ENCODE measurements at places on chromosomes 2 and 18.

- DNase-seq: no peak
Measured at GRCh38 chr2:2145817-2146216, 185.3 kb downstream of the MYT1L start.

DNA sequence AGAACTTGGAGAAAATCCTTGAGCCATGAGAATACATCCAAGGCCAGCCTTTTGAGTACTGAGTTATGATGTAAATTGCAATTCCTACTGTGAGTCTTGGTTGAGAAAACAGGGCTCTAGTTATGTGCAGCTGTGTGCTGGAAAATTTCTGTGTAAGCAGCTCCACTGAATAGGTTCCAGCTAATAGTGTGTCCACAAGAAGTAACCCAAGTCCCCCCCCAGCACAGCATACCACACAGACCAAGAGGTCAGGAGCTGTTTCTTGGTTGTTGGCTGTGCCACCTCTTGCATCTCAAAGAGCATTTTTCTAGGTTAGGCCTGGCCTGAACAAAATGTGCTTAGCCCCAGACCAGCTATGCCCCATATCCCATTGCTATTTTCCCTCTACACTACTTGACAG lies 36.8 kb upstream of the APCDD1 start:
- DNase-seq: no peak

DNA sequence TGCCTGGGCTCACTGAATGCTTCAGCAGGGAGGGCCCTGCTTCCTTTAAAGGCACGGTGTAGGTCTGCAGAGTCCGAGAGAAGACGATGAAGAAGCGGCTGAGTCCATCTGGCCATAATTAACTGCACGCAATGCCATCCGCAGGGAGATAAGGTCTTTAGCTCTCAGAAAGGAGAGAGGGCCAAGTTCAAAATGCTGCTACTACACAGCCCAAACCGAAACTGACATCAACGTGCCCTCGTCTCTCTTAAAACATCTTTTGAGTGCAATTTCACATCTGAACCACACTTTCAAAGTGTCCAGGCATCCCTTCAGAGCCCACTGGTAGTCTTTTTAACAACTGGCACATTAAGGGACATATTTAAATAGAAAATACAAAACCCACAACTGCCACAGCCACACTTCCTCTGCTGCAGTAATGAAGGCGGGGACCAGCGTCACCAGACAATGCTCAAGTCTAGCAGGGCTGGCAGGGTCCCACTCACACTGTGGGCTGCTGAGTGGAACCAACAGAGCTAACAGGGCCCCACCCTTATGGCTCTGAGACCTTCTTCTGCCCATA lies 35.8 kb downstream of the ST3GAL5 start:
- DNase-seq: no peak

DNA sequence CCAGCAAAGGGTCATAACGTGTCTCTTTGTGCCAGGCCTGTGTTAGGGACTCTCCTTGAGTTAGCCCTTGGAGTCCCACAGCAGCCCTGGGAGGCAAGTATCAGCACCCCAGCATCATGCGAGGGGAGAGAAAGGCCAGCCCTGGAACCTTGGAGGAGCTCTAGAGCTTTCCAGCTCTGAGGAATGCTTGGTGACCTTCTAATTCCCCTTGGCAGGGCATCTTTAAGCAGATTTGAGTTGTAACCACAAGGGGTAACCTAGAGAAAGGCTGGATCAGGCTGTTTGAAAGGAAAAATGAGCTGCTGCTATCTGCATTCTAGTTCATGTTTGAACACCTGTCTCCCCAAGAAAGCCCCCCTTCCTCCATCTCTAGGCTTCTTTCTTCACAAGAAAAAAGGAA lies 23.8 kb upstream of the ODC1 start:
- no peak for DNase-seq

GRCh38 chr2:24024996-24025663 lies 15.2 kb downstream of the MFSD2B start:
- DNase-seq: no peak

- no peak for DNase-seq
Measured at GRCh38 chr2:227106845-227107759, 56.9 kb downstream of the COL4A4 start.

- DNase-seq: no peak
Measured at GRCh38 chr2:223169830-223170605, 118.0 kb downstream of the KCNE4 start.

GRCh38 chr2:203887677-203888076 lies 20.1 kb downstream of the CTLA4 start:
- no peak for DNase-seq

DNA sequence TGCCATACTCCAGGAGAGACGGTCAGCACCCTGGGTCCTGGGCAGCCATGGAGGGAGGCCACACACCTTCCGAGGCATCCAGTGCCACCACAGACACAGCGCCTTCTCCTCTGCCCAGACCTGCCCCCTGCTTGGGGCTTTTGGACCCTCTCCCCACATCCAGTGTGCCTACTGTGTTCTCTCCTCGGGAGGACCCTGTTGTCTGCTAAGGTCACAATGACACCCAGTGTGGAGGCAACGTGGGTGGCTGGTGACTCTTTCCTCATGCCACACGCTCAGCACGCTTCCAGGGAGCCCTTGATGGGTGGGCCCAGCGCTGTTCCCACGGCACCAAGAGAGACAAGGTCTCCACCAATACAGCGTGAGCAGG lies 251.9 kb downstream of the EIPR1 start:
- no peak for DNase-seq

GRCh38 chr2:49582946-49583345 lies 428.6 kb upstream of the FSHR start:
- no peak for DNase-seq

GRCh38 chr2:65300134-65300760 lies 72.6 kb downstream of the ACTR2 start:
- DNase-seq: peak; percentile 81

DNA sequence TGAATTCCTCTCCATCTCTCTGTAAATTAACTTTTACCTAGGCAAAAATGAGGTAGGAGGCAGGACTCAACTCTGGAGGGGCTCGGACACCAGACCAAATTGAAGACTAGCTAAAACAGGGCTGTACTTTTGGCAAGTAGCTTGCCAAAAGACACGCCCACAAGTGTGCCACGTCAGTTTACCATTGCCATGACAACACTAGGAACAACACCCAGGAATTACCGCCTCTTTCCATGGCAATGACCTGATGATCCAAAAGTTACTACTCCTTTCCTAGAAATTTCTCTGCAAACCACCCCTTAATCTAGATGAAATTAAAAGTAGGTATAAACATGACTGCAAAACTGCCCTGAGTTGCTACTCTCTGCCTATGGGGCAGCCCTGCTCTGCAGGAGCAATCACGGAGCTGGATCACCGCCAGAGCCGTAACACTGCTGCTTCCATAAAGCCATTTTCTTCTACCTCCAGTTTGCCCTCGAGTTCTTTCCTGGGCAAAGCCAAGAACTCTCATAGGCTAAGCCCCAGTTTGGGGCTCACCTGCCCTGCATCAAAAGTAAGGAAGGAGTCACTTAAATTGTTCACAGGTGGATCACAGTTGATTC lies 66.0 kb upstream of the FAM136A start:
- no peak for DNase-seq

DNA sequence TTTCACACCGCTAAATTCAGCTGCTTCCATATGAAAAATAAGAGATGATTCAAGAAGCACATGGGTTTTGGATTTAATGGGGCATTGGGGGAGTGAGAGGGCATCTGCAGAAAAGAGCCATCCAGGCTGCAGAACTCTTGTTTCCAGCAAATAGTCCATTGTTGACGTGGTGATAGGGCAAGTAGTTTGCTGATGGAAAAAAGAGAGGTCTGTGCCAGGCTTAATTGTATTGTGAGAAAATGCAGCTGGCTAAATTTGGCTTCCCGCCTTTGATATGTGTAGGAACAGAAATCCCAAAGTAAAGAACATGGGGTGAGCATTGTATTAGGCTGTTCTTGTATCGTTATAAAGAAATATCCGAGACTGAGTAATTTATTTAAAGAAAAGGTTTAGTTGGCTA lies 199.5 kb downstream of the SETBP1 start:
- no peak for DNase-seq

- no peak for DNase-seq
Measured at GRCh38 chr2:220660277-220661145, 911.6 kb downstream of the EPHA4 start.

- no peak for DNase-seq
Measured at GRCh38 chr2:142920571-142920970, 43.1 kb downstream of the KYNU start.

GRCh38 chr2:132037527-132038178 lies 124.1 kb downstream of the ANKRD30BL start:
- no peak for DNase-seq

DNA sequence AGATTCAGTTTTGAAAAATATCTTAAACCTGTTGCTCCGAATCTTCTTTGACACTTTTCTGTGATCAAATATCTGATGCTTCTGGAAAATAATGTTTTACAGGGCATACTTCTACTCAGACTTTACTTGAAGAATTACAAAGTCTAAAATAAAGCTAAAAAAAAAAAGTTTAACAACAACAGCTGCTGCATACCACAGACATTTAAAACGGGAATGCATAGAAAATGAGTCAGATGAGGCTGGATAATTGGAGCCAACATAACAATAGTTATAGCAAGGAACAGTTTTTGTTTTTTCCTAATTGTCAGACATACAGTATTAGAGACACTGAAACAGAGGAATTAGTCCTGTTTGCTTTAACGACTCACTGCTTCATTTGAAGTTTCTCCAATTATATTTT lies 1090.2 kb downstream of the SUCLG1 start:
- no peak for DNase-seq

GRCh38 chr2:196821195-196821594 lies 12.0 kb upstream of the C2orf66 start:
- no peak for DNase-seq

GRCh38 chr2:222142027-222142426 lies 156.8 kb downstream of the PAX3 start:
- no peak for DNase-seq

DNA sequence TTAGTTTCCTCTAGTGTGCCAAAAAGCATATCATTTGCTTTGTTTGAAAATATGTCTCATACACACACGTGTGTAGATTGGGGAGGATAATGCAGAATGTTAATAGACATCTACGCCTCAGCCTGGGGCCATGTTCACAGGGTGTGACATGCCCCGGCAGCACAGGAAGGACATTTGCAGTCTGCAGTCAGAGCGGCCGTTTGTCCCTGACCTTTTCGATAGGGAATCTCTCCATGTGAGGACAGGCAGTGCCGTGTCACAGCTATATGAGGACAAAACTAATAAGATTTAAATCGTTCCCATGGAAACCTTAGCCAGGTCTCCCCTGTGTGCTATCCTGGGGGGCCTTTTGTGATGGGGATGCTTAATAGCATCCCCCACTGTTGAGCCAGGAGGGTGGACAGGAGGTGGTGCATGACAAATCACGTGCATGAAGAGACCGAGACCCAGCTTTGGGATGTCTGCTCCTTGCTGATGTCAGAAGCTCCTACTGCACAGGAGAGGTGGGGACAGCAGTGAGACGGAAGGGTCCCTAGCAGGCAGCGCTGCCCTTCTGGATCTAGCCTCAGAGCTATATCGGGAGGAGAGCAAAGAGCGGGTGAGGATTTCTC lies 100.6 kb downstream of the RNF144A start:
- DNase-seq: no peak

- DNase-seq: no peak
Measured at GRCh38 chr18:74473976-74474640, 17.0 kb upstream of the DIPK1C start.

GRCh38 chr2:84823229-84823628 lies 57.7 kb downstream of the TRABD2A start:
- no peak for DNase-seq

GRCh38 chr2:83051538-83052170 lies 1407.4 kb downstream of the SUCLG1 start:
- DNase-seq: no peak

DNA sequence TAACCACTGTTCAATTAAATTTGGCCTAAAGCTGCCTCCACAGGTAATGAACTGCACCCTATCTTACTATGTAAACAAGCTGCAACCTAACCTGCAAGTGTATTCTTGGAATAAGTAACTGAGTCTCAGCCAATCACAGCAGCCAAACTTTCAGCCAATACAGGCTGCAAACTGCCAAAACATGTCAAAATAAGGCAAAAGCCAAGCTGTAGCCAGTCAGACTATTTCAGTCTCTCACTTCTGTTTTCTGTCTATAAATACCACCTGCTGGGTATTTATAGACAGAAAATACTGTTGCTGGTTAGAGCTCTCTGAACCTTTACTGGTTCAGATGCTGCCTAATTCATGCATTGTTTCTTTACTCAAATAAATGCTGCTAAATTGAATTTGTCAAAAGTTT lies 14.3 kb downstream of the C2orf76 start:
- peak; percentile 47 for DNase-seq

- no peak for DNase-seq
Measured at GRCh38 chr2:65647249-65647842, 214.9 kb upstream of the SPRED2 start.

- DNase-seq: no peak
Measured at GRCh38 chr2:136188086-136188485, 70.1 kb upstream of the CXCR4 start.

DNA sequence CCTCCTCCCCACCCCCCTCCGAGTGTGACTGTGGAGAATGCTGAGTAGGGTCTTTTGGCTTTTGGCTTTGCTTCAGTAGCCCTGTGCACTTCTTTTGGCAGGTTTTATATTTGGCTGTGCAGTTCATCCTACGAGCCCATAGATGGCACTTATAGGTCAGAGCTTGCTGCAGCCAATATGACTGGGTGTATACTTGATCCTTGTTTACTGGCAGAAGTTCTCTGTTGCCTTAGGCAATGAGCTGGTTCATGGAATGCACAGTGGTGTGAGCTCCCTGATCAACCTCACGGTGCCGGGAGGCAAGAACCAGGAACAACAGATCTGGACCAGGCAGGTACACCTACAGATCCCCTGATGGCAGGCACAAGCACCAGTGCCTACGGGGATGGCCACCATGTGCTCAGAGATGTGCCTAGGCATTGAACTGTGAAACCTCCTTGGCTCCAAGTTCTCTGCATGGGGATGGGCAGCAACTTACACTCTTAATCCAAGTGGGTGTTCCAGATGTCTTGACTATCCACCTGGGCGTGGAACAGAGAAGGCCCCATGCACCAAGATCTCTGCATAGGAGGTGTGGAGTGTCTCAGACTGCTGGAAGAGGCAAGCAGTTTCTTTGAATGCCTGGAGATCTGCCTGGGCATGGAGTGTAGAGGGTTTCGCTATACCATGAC lies 190.4 kb downstream of the KIAA1328 start:
- no peak for DNase-seq

- no peak for DNase-seq
Measured at GRCh38 chr2:222108497-222108896, 190.3 kb downstream of the PAX3 start.

DNA sequence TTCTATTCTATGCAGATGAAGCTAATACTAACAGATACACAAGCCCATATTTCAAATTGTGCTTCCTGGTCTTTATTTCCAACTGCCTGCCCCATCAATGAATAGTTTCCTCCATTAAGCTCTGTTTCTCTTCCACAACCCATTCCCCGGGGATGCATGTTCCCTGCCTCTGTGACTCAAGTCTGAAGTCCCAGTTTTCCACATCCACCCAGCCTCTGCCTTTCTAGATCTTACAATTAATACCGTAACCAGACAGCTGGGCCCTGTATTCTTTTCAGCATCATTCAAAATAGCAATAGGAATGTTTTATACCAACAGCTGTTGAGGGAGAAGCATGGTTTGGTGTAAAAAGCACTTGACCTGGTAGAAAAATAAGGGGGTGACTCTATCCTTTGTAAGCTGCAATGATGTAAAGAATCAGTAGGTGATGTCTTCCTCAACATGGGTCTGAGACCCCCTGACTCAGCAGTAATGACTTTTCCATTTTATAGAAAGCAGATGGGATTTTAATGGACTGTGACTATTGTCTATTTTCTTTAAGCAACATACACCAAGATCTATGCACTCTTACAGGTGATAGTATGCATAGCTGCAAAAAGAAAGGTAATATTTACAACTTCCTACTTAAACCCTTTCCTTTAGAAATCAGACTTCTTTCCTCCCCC lies 46.1 kb upstream of the DAPL1 start:
- peak; percentile 53 for DNase-seq
